ENCODE measurements at places on chromosomes 11 and 22. TPM values are rescaled to one million over a fixed set of nuclear protein-coding genes. Genes with fewer than 3 reads are reported as not detected.

C1QTNF4 gene
- total RNA-seq = not detected

FERMT3 gene
- 2.0 TPM for total RNA-seq

SCN2B gene
- total RNA-seq = under 0.01 TPM

YAP1 gene
- 114 TPM for total RNA-seq

OR10A2 gene
- not detected for total RNA-seq

TIMM10 gene
- total RNA-seq = 43.0 TPM

DEPDC7 gene
- 7.4 TPM for total RNA-seq

KRTAP5-7 gene
- total RNA-seq = not detected

LGALS12 gene
- total RNA-seq = not detected

IGLL1 gene
- not detected for total RNA-seq

CASP5 gene
- total RNA-seq = 0.14 TPM

MYRF gene
- total RNA-seq = under 0.01 TPM

MYOD1 gene
- not detected for total RNA-seq

OR56A1 gene
- total RNA-seq = not detected

CECR2 gene
- total RNA-seq = under 0.01 TPM

MYEOV gene
- 0.74 TPM for total RNA-seq

ETS1 gene
- total RNA-seq = 26.7 TPM

FGF19 gene
- not detected for total RNA-seq

SNX19 gene
- total RNA-seq = 93.3 TPM

P2RY2 gene
- not detected for total RNA-seq

FOLR1 gene
- total RNA-seq = not detected

OR51E1 gene
- total RNA-seq = not detected

DCDC1 gene
- total RNA-seq = 0.09 TPM

EIF1AD gene
- 29.0 TPM for total RNA-seq

Measured in smooth muscle cell of bladder (primary cell).